ENCODE measurements at places on chromosomes 11 and 22.
A peak's percentile ranks its signal among the peaks of the same experiment; 100 is the strongest.

GRCh38 chr22:33918676-33919365 lies 1.5 kb downstream of the LARGE1 start:
- DNase-seq: no peak

DNA sequence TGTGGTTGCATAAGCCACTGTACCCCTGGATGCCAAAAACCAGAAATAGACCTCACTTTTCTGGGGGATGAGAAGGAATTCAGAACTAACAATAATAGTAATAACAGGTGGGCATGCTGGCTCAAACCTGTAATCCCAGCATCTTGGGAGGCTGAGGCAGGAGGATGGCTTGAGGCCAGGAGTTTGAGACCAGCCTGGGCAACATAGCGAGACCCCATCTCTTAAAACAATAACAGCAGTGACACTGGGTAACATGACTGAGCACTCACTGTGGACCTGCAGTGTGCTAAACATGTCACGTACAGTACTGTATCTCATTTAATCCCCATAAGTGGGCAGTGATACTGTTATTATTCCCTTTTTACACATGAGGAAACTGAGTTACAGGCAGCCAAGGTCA lies 10.0 kb downstream of the FLRT1 start:
- DNase-seq: no peak

GRCh38 chr11:9263840-9264315 lies 1.3 kb downstream of the DENND5A start:
- peak; percentile 56 for DNase-seq

DNA sequence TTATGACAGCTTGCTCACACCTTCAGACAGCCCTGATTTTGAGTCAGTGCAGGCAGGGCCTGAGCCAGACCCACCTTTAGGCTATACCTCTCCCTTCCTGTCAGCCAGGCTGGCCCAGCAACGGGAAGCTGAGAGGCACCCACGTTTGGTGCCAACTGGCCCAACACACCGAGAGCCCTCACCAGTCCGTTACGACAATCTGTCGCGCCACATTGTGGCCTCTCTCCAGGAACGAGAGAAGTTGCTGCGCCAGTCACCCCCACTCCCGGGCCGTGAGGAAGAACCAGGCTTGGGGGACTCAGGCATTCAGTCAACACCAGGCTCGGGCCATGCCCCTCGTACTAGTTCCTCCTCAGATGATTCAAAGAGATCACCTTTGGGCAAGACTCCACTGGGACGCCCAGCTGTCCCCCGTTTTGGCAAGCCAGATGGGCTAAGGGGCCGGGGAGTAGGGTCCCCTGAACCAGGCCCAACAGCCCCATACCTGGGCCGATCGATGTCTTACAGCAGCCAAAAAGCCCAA lies 13.1 kb downstream of the MED19 start:
- no peak for DNase-seq

GRCh38 chr22:39931251-39931650 lies 28.9 kb upstream of the TMA7B start:
- DNase-seq: no peak

- DNase-seq: no peak
These were observed 3.7 kb upstream of the CLDN5 start for GRCh38 chr22:19527861-19528417.

DNA sequence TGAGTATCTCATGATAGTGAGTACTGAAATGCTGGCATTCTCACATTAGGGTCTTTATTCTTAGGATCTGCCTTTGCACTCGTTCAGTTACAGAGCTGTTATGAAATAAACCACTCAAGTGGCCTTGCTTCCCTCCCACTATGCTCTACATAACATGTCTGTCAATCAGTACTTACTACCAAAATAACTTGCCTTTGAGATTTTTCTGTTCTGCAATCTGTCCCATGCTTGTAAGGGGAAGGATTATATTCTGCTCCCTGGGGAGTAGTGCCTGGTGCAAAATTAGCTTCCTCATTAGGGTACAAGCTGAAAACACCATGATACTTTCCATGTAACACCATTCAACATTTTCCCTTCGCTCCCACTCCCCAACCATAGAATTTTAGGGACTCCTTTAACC lies 1.9 kb upstream of the GRAP2 start:
- no peak for DNase-seq

GRCh38 chr11:64453466-64453865 lies 94.5 kb downstream of the RPS6KA4 start:
- DNase-seq: no peak

DNA sequence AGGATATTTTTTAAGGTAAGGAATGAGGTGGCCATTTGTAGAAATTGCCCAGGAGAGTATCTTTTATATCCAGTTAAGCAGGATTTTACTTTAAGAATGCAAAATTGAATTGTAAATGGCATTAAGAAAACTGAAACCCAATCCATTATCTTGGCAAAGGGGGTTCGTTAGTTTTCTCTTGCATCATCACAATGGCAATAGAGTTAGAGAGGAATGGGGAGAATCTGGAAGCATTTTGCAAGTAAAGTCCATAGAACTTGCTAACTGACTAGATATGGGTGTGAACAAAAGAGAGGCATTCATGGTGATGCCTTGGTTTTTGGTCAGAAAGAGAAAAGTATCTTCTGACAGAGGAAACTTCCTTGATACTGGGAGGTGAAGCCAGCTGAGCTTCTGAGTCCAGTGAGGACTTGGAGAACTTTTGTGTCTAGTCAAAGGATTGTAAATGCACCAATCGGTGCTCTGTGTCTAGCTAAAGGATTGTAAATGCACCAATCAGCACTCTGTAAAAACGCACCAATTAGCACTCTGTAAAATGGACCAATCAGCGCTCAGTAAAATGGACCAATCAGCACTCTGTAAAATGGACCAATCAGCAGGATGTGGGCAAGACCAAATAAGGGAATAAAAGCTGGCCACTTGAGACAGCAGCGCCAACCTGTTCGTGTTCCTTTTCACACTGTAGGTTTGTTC lies 3.6 kb upstream of the CCDC117 start:
- peak; percentile 21 for DNase-seq

DNA sequence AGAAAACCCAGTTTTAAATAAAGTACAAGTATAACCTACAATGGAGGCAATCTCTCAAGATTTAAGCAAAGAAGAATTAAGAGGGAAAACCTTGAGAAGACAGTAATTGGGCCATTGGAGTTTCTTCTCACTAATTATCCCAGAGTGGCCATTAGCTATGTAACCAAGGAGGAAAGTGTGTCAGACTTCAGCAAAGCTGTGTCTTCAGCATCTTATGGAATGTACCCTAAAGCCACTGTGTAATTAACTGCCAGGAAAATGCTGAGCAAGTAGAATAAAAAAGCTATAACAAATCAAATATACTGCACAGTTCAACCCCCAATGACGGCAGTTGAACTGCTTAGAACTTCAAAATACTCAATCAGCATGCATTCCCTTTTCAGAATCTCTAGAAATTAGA lies 261.6 kb downstream of the TTC28 start:
- no peak for DNase-seq

Data from CD4-positive, alpha-beta T cell treated with Interleukin-1 beta for 1 hour (primary cell).